NCI-H1417 (cell line): ENCODE measurements at places on chromosomes 12 and 14.

GRCh38 chr12:111006621-111007020, 86.2 kb upstream of the MYL2 start:
- no peak for DNase-seq

GRCh38 chr12:10031771-10032175, 1.3 kb downstream of the CLEC9A start:
- DNase-seq = no peak

DNA sequence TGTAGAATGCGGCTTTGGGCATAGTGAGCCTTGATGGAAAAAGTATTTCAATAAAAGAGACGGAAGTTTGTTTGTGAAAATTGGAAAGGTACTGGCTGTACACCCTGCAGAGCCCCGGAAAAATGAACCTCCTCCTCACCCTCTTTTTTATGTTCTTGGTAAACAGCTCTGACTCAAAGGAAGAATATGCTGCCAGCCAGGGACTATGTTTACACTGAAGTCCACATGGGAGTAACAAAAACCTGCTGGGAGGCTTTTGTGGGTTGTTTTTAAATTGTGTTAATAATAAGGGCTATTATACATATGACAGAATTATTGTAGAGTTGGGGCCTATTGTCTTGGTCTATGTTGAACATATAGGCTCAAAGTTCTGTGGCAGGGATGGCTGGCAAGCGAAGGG, 70.7 kb downstream of the TTC8 start:
- DNase-seq = peak; percentile 74

DNA sequence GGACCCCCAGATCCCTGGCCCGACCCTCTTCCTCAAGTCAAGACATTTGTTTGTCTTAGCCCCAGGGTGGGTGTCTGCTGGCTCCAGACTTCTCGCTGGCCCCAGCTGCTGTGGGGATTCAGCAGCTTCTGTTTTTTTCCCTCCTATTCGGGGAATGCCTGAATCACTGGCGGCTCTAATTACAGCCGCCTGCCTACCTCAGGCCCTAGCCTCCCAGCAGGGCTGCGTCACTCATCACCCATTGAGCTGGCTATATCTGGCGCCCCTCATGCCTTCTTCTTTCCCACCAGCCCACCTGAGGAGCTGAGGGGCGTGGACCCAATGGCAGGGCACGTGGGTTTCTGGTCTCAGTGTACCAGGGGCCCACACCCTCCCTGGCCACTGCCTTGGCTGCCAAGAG, 10.1 kb downstream of the KRT80 start:
- DNase-seq = peak; percentile 65

- no peak for DNase-seq
Measured at GRCh38 chr14:100393906-100394732, 71.0 kb downstream of the SLC25A47 start.

DNA sequence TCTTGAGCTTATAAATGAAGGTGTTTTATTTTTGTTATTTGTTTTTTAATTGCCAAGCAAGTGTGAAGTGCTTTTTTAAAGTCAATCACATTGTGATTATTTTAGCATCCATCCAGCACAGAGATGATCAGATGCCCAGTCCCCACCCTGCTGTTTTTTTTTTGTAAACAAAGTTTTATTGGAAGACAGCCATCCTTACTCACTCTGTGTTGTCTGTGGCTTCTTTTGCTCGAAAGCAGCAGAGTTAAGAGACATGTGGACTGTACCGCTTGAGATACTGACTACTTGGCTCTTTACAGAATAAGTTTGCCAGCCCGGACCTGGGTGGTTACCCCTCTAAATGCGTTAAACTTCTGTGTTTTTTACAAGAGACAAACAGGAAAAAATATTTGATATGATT, 30.9 kb upstream of the AMN start:
- no peak for DNase-seq

GRCh38 chr12:9856151-9856550, 13.0 kb downstream of the CLEC2B start:
- no peak for DNase-seq

DNA sequence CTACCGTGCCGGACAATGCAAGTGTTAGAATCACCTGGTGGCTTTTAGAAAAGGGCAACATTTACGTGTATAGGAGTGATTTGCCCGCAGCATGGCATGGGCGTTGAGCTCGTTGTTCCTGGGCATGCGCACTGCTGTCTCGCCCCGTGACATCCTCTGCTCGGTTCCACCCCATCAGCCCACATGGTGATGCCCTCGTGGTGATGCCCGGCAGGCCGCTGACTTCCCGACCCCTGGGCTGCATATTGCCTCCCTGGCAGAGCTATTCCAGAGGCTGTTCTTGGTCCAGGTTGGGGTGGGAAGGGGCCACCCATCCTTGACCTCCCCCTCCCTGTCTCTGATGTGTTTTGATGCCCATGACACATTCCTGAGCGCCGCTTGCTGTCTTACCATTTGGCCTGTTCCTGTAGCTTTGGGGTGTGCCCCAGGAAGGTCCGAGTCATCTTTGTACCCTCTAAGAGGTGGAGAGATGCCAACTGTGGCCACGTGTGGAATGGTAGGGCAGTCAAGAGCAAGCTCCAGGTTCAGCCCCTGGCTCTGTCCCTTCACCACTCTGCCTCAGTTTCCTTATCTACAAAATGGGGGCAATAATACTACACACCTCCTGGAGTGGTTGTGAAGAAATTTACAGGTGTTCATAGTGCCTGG, 4.8 kb downstream of the HIP1R start:
- DNase-seq = no peak

DNA sequence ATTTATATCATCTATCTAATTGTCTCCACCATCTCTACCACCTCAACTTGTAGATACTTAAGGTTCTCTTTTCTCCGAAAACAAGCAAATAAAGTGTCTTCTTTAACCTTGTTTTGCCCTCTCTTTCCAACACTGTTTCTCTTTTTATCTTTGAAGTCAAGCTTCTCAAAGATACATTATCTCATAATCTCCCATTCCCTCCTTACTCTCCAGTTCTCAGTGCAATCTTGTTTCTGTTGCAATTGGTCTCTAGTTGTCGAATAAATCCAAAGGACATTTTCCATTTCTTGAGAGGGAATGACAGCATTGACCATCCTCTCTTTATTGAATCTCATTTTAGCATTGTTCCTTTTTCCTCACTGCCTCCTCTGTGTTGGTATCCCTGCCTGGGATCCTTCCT, 383.3 kb downstream of the SOX5 start:
- no peak for DNase-seq

DNA sequence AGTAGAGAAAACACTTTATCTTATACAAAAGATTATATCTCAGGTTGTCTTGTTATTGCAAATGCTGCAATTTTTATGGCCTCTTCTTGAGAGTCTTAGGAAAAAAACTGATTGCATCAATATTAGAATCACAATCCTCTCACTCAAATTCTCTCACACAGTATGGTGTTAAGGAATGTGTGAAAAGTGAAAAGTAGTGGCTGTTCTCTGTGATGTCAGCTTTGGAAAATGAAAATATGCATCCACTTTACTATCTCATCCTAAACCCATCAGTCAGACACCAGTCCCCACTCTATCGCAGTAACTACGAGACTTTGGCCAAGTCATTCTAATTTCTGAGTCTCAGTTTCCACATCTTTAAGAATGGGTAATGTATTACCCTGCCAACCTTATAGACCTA, 32.6 kb upstream of the NTF3 start:
- DNase-seq = no peak

GRCh38 chr12:68414988-68415387, 82.8 kb upstream of the MDM1 start:
- DNase-seq = no peak

- no peak for DNase-seq
Measured at GRCh38 chr12:119227292-119227691, 48.6 kb downstream of the HSPB8 start.

GRCh38 chr12:110340706-110341105, 59.7 kb downstream of the ATP2A2 start:
- DNase-seq = no peak

DNA sequence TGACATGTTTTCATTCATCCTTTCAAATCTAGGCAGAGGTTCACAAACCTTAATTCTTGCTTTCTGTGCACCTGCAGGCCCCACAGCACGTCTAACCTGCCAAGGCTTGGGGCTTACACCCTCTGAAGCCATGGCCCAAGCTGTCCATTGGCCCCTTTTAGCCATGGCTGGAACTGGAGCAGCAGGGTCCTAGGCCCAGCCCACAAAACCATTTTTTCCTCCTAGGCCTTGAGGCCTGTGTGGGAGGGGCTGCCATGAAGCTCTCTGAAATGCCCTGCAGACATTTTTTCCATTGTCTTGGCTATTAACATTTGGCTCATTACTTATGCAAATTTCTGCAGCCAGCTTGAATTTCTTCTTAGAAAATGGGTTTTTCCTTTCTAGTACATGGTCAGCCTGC, 547.5 kb downstream of the KCNH5 start:
- no peak for DNase-seq

DNA sequence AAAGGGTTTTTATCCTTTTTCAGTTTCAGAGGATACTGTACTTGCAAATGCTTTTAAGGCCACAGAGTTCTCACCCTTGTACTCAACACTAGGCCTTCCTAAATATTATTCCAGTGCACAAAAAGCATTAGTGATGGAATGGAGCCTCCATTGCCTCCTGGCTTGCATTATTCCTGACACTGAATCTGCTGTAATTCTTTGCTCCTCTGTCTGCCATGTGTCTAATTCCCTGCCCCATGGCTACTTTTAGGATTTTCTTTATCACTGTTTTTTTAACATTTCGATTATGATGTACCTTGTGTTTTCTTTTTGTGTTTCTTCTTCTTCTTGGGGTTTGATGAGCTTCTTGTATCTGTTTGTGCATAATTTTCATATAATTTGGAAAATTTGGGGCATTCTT, 29.5 kb downstream of the SUSD6 start:
- no peak for DNase-seq

DNA sequence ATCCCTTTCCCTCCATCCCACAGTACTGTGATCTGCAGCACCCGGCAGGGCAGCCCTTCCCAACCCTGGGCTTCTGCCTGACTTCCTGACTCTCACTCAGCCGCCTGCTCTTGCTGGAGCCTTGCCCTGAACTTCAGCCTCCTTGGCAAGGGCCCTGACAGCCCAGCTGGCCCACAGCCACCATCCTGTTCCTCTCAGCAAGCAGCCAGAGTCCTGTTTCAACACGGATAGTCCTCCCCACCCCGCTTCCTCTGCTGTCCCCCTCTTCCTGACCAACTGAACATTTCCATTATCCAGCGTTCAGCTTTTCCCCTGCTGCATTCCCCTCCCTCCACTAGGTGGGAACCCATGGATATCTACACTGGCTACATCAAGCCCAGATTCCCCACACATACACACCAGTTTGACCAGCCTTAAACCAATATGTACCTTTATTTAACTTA, 74.0 kb upstream of the MDM1 start:
- no peak for DNase-seq

GRCh38 chr12:57340104-57340503, 89.1 kb upstream of the STAC3 start:
- DNase-seq = peak; percentile 24

DNA sequence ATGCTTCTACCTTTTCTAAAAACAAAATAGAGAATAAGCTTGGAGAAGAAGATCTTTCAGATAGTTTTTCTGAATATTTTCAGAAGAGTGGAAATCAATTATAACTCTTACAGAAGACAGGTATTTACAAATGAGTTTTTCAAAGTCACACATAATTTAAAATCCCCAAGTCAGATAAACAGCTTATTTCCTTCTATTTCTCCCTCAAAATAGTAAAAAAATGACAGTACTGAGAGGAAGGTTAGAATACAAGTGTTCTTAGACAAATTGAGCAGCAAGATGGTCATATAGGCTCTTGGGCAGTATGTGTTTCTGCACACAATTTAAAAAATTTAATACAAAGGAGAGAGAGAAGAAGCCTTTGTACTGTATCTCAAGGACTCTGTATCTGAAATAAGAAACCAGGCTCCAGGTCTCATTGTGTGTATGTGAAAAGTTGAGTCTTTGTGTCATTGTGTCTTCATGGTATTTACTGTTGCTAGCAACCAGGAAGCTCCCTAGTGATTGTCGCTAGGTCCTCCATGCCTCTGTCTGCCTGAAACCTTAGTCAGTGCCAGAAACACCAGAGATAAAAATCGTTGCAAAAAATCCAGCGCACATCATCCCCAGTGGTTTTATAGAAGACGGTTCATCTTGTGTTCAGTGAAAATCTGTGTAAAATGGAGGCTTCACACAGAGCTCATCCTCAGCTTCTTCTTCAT, 12.9 kb upstream of the TUBA1A start:
- peak; percentile 84 for DNase-seq

DNA sequence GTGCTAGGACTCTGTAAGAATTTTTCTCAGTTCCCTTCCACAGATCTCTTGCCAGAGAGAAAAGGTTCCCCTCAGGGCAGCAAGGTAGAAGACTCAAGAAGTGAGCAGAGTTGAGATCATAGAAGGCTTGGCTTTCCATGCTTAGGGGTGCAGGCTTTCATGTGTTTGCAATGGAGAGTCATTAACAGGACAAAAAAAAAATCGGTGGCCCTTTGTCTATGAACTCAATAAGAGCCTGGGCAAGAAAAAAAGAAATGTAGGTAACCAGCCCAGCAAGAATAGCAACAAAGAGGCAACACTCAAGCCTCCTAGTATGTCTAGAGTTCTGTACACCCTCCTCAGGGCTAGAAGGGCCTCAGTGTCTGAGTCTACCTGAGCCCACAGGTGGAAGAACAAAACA, 23.4 kb upstream of the LRP6 start:
- DNase-seq = no peak

- no peak for DNase-seq
Measured at GRCh38 chr12:3603576-3603975, 112.6 kb downstream of the PRMT8 start.

DNA sequence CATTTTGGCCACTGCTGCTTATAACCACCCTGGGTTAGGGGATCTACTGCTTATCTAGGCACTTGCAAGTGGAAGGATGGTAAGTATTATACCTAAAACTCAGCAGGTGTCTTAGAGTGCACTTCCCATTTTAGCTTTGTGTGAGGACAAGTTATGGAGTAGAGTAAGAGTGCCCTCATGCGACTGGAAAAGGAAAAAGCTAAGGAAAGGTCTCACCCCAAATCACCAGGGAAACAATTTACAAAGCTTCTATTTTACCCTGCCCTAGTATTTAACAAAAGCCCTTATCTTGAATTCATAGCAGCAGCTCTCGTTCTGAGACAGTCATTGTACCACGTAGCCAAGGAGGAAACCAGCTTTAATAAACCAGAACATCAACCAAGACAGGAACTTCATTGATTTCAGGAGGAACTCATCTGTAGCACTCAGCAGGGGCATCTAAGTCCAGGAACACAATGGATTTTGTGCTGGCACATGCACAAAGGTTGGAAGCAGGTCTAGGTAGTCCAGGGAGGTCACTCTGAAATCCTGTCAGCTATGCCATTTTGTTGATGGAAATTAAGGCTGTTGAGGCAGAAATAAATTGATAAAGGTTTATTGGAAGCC, 2.9 kb downstream of the RDH12 start:
- peak; percentile 64 for DNase-seq

GRCh38 chr12:48366131-48366530, 15.4 kb upstream of the ZNF641 start:
- DNase-seq = no peak

- no peak for DNase-seq
Measured at GRCh38 chr12:127077262-127078045, 1189.5 kb upstream of the TMEM132C start.

GRCh38 chr12:8629486-8630033, 16.9 kb upstream of the AICDA start:
- DNase-seq = no peak
